ENCODE measurements at places on chromosomes 13 and 19.

DNA sequence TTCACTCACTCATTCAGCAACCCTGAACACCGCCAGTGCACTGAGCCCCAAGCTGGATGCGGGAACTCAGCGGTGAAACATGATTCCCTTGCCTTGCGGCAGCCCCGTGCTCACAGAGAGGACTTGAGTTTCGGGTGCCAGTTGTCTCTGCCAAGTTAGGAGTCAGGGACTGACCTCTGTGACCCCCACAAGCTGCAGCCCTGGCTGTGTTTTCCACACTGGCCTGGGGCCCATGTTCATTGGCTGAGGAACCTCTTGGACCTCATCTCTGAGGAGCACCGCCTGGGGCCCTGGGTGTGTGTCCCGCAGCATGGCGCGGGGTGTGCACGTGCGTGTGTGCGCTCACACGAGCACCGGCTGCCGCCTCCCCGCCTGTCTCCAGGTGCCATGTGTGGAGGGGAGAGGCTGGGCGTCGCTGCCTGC is 31.0 kb downstream of the CAPN12 start:
- no peak for DNase-seq

- DNase-seq, result no peak
Measured at GRCh38 chr13:110067355-110068175, 239.4 kb downstream of the COL4A1 start.

DNA sequence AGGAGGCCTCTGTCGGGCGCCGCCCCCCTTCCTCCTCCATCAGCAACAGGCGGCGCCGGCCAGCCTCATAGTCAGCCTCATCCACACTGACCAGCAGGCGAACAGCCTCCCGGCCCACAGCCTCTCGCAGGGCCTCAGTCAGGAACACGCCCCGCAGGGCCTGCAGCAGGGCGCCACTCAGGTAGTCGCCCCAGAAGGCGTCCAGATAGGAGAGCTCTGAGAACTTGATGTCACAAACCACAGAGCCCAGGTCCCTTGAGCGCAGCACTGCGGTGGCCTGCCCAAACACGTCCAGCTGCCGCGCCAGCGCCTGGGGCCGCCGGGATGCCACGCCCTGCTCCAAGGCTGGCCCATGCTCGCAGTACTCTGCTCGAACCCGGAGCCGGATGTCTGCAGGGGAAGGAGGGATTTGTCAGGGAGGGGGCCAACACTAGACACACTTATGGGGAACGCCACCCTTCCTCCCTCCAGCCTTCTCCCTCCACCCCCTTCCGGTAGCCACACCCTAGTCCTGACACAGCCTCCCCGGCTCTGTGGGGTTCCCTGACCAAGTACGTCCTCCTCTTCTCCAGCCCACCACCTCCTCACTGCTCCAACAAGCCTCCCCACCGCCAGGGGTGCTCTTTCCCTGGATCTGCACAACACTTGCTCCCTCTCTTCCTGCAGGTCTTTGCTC is 17.9 kb downstream of the DEDD2 start:
- DNase-seq, result peak; percentile 89

DNA sequence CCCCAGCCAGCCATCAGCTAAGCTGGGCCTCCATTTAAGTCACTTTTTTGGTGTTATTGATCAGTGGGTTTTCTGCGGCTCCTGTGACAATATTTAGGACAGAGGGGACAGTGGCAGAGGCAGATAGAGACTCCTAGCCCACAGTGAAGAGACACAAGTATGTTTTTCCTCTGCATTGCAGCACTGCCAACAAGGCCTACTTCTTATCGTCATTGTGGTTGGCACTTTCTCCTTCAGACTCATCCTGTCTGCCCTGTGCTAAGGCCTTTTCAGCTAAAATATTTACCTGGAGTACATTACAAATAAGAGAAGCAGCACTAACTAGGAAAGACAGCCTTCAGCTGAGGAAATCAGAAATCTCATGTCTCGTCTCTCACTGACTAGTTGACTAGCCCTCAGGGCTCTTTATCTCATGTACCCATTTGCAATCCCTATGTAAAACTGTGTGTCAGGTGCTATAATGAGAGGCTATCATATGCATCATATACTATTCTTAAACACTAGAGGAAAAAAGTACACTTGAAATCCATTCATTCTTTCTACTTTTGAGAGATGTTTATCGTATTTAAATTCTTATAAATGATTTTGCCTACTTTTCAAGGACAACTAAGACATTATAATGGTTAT is 62.2 kb downstream of the ZAR1L start:
- DNase-seq, result no peak

- peak; percentile 87 for DNase-seq
Measured at GRCh38 chr19:8302357-8302691, 5.8 kb downstream of the CD320 start.

DNA sequence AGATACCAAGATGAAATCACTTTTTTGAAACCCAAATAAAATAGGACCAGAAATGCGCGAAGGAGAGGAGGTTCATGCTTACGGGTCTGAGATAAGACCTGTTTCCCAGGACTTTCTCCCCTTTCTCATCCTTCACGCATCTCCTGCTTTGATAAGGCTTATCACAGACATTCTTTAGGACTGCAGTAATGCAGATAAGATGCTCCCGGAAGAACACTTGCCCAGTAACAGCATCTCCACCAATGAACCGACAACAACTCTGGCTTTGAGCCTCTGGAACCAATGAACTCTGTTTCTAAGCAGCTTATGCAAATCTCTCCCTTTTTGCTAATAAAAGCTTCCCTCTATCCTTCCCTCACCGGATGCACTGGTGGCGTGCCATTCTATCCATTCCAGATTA is 783.4 kb upstream of the ARGLU1 start:
- DNase-seq, result no peak

DNA sequence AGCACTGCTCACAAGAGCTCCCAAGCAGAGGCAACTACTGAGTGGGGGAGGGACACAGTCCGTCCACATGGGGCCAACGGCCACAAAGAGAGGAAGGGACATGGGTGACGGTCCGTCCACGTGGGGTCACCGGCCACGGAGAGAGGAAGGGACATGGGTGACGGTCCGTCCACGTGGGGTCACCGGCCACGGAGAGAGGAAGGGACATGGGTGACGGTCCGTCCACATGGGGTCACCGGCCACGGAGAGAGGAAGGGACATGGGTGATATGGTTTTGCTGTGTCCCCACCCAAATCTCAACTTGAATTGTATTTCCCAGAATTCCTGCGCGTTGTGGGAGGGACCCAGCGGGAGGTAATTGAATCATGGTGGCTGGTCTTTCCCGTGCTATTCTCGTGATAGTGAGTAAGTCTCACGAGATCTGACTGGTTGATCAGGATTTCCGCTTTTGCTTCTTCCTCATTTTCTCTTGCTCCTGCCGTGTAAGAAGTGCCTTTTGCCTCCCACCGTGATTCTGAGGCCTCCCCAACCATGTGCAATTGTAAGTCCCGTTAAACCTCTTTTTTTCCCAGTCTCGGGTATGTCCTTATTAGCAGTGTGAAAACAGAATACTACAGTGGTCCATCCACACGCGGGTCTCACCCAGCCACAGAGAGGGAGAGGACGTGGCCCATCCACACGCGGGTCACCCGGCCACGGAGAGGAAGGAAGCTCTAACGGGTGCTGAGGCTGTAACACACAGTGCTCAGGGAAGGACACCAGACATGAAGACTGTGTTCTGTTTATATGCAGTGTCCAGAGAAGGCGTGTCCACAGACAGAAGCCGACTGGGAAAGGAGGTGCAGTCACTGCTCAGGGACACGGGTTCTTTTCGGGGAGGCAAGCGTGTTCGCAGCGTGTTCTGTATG is 48.5 kb downstream of the GAS6 start:
- DNase-seq, result no peak

GRCh38 chr13:73090116-73090822 is 31.5 kb downstream of the KLF5 start:
- no peak for DNase-seq

- no peak for DNase-seq
Measured at GRCh38 chr13:102905905-102906771, 60.3 kb downstream of the ERCC5 start.

DNA sequence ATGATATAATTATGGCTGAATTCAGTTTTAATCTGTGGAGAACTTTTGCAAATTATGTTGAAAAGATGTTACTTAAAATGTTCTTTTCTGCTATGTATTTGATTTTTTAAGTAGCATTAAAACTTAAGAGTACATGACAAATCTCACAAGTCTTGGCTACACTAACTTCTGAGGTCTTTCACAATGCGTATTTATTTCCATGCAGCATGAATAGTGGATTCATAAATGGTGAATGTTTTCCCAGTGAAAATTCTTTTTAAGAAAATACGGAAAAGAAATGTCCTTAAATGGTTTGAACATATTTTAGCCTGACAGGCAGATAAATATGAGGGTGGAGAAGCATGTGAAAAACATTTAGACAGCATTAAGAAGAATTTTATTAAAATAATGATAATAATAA is 30.2 kb downstream of the GARRE1 start:
- no peak for DNase-seq

GRCh38 chr13:30708541-30708940 is 26.8 kb upstream of the ALOX5AP start:
- DNase-seq, result no peak

DNA sequence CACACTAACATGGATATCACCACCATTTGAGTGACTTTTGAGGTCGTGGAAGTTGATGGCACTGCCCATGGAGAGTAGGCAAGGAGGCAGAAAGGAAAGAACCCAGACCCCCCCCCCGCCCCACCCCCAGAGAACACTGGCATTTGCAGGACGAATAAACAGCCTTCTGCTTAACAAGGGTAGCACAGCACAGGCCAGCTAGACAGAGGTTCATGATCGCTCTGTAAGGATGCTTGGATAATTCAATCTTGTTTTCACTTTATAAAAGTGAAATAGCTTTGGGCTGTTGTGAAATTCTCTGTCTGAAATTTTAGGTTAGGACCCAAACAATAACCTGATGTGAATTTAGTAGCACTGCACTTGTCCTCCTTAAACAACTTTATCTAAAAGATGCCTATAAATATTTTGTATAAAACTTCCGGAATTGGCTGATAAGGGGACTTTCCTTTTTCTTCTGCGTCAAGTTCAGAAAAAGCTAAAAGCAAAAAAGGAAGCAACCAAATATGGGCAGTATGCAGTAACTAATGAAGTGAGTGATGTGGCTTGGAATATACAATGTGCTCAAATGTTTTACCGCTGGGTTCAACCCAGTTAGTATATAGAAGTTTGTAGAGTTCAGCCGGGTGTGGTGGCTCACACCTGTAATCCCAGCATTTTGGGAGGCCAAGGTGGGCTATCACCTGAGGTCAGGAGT is 163.7 kb downstream of the SHISA2 start:
- DNase-seq, result no peak

DNA sequence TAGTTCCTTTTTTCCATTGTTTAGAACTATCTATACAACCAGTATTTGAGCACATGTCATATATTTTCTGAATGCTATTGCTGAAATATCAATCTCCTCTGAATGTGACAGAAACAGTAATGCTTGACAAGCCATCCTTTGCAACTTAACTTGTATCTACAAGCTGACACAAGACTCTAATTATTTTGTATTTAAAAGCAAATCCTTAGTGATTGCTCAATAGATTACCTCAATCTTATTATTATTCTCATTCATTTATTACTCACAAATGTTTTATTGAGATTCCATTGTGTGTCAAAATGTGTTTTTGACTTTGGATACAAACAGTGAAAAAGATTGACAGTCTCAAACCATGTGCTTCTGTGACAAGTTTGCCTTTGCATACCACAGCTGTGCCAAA is 787.8 kb upstream of the PRR20A start:
- no peak for DNase-seq

GRCh38 chr19:4057931-4058692 is 8.6 kb downstream of the ZBTB7A start:
- DNase-seq, result peak; percentile 98

- no peak for DNase-seq
Measured at GRCh38 chr13:23673354-23673753, 103.1 kb downstream of the TNFRSF19 start.

DNA sequence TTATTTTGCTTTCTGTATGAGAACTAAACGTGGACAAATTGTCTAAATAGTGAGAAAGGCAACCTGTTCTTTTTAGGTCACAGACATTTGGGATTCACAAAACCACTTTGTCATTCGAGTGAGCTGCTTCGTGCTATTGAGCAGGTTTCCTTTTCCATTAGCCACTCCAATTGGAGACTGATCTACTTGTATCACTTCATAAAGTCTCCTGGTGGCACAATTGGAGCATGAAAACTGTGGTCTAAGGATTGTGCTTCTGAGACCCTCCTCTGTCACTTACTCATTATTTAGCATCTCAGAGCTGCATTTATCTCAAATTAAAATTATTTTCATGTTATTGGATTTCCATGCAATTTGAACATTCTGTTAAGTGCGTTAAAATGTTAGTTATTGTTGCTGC is 397.7 kb downstream of the TDRD3 start:
- DNase-seq, result no peak

- DNase-seq, result no peak
Measured at GRCh38 chr19:36140304-36141038, 605 bp downstream of the CAPNS1 start.

DNA sequence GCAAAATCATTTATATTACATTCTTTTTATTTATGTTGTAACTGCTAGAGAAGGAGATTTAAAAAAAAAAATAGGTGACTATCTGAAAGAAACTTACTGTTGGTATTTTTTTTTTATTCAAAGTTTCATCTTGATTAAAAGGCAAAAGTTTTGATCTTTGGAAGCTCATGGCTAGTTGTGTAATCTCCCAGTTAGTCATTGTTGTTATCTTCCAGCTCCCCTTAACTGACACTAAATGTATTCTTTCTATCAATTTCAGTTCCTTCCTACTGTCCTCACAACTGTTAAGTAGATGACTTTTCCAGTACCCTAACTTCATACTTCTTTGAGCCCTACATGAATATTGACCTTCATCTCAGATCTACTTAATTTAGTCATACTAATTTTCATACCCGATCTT is 71.1 kb downstream of the PIBF1 start:
- DNase-seq, result no peak

DNA sequence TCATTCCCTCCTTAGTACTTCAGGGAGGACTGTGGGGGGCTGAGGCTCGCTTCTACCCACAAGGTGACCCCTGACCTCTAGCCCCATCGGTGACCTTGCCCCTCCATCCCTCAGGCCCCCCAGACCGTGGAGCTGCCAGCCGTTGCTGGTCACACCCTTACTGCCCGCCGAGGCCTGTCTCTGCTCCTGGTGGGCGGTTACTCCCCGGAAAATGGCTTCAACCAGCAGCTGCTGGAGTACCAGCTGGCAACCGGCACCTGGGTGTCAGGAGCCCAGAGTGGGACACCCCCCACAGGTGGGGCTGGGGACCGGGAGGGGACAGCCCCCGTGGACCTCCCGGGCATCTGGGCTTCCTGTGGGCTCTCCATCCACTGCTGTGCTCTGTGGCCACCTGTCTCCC is 31.9 kb downstream of the MEGF8 start:
- DNase-seq, result no peak

- no peak for DNase-seq
Measured at GRCh38 chr19:41425174-41426115, 1.7 kb downstream of the B3GNT8 start.

- DNase-seq, result peak; percentile 56
Measured at GRCh38 chr19:43675269-43675879, 5.4 kb upstream of the PLAUR start.

- DNase-seq, result no peak
Measured at GRCh38 chr19:18424890-18425514, 5.8 kb downstream of the SSBP4 start.
